Fibroblast of lung (primary cell): ENCODE measurements at places on chromosomes 12 and 14. TPM values are rescaled to one million over a fixed set of nuclear protein-coding genes. Genes with fewer than 3 reads are reported as not detected.

The SLC25A47 gene
- total RNA-seq, result under 0.01 TPM in 1 of 2 replicates, not detected in the other

The HOXC10 gene
- total RNA-seq, result not detected in 2 replicates

The MEG3 gene
- 95.0 and 182 TPM in 2 replicates for total RNA-seq

The CLEC4A gene
- total RNA-seq, result 0.26 and 0.33 TPM in 2 replicates

The ERGIC2 gene
- 46.5 and 67.9 TPM in 2 replicates for total RNA-seq

The C3AR1 gene
- 0.17 TPM in 1 of 2 replicates, not detected in the other for total RNA-seq

The SERPINA5 gene
- total RNA-seq, result not detected in 2 replicates

The PNP gene
- 4.4 and 6.9 TPM in 2 replicates for total RNA-seq

The NCKAP5L gene
- 11.6 and 14.2 TPM in 2 replicates for total RNA-seq

The CELA1 gene
- total RNA-seq, result not detected in 2 replicates

The NTN4 gene
- total RNA-seq, result 8.2 and 28.6 TPM in 2 replicates

The OR4L1 gene
- total RNA-seq, result not detected in 2 replicates

The ACSM4 gene
- total RNA-seq, result not detected in 2 replicates

The KIF5A gene
- 0.51 and 1.3 TPM in 2 replicates for total RNA-seq

The PIK3C2G gene
- not detected in 2 replicates for total RNA-seq

The OLR1 gene
- total RNA-seq, result 0.26 and 1.2 TPM in 2 replicates

The GALNT16 gene
- 8.5 and 9.6 TPM in 2 replicates for total RNA-seq

The RNASE8 gene
- total RNA-seq, result not detected in 2 replicates

The ALDH1L2 gene
- total RNA-seq, result 35.7 and 59.1 TPM in 2 replicates

The NRL gene
- total RNA-seq, result 0.77 and 0.99 TPM in 2 replicates
